ENCODE measurements at places on chromosomes 12 and 14.

- no peak for DNase-seq
Observed at GRCh38 chr12:24127919-24128721, 178.7 kb upstream of the SOX5 start.

- no peak for DNase-seq
Observed at GRCh38 chr14:95496690-95497259, 19.7 kb downstream of the SYNE3 start.

DNA sequence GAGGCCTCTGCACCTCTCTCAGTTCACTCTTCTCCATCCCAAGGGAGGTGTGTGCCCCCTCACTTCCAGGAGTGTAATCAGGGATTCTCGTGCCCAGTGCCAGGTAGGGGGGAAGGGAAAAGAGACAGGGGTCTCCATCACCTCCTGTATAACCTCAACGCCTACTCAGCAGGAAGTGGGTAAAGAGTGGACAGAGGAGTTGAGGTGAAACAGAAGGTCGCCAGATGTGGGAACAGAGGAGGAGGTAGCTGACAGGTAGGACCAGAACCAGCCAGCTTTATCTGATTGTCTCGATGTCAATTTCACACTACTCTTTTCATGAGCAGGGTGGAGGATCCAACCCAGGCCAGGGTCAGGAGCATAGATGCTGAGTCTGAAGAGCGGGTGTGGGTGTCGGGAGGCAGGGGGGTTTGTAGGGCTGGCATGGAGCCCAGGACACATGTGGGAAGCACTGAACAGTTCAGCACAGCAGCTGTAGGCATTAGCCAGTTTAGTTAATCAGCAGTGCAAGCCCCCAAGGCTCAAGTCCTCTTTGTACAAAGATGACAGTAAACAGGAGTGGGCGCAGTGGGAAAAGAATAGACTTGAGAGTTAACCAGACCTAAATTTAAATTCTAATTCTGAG lies 213.5 kb downstream of the PELI2 start:
- no peak for DNase-seq

DNA sequence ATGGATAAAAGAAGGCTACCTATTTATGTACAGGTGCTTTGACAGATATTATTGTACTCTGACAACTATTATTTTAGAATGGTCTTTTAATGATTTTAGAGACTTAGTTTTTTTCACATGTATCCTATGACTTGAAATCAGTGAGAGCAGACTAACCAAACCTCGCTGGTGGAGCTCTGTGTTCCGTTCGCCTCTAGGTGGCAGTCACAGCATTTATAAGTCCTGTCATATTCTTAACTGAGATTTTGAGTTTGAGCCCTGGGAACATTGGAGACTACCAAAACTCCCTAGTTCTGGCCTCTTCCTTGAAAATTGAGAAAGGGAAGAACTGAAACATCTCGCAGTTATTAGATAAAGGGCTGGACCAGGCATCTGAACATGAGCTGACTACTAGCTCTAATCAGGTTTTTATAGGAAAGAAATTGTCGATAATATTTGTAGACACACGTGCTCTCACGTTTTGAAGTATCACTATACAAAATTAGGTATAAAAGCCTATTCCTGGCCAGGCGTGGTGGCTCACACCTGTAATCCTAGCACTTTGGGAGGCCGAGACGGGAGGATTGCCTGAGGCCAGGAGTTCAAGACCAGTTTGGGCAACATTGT lies 48.3 kb downstream of the TTLL5 start:
- peak; percentile 36 for DNase-seq

DNA sequence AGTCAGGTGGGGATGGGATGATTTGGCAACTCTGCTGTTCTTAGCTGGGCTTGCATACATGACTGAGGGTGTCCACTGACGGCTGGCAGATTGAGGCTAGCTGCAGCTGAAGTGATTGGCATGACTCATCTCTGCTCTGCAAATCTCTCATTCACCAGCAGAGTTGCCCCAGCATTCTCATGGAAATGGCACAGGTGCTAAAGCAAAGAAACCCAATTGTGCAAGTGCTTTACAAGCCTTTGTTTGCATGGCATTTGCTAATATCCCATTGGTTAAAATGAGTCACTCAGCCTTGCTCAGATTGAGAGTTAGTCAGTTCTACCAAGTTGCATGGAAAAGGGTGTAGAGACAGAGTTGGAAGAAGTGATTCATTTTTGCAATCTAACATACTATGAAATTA lies 389.7 kb upstream of the FAR2 start:
- no peak for DNase-seq

DNA sequence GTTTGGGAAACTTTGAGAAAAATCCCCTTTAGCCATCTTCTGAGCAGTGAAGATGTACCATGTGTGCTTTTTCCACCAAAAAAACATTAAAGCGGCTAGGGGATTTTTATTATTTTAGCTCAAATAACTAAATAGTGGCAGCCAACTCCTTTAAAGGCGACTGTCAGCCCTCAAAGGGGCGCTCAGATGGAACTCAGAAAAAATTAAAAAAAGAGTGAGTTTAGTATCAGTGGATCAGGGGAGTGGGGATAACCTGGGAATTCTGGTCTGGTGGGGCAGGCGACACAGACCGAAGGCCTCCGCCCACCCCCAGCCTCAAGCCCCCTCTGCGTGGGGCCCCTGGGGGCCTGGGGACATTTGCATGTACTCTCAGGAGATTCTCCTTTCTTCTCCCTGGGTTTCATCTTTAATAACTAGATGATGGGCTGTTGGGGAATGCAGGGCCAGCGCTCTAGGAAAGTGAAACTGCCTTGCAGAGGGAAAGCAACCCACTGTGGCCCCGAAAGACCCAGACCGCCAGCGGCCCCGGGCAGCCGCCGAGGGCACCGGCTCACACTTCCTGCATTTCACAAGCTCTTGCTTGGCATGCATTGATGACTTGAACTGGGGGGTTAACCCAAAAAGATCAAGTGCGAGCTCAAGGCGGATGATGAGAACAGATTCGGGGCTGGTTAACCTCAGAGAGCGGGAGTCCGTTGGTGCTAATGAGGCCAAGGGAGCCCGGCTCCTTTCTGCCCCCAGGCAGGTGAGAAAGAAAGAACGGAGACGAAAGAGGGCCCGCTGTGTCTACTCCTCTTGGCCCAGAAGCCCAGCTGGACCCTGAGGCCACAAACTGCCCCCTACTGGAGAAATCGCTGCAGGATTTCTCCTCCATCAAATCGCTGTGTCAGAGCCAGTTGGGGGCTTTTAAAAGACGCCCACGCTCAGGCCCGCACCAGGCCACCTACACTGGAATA lies 7.3 kb upstream of the BATF start:
- DNase-seq = no peak

GRCh38 chr12:674272-674781 lies 11.1 kb upstream of the NINJ2 start:
- DNase-seq = peak; percentile 76

DNA sequence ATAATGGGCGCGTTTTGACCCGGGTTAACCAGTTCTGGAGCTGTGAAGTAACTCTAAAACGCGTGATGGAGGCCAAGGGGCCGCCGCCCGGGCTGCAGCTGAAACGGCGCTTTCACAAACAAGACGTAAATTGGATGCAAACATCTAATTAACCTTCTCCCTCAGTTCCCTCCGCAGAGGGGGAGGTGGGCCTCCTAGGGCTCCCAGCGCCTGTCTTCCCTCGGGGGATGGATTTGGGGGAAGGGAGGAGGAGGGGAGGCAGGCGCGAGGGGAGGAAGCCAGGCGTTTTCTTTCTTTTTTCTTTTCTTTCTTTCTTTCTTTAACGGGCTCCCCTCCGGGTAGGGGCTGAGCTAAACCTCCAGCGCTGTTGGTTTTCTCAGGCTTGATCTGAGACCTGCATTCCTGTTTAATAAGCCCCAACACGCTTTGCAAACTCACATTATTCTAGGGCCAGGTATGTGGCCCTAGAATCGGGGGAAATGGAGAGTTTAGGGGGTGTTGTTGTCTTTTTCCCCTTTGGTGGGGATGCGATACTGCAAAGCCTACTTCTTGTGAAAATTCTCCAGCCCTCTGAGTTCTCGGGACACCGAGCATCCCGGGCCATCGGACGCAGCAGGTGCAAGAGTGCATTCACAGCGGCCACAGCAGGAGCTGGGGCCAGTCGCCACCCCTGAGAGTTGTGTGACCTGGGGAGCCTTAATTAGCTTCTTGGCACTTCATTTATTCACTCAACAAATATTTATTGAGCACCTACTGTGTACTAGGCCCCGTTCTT lies 43.6 kb upstream of the LHX5 start:
- no peak for DNase-seq

GRCh38 chr12:33044447-33044846 lies 147.9 kb upstream of the PKP2 start:
- no peak for DNase-seq

DNA sequence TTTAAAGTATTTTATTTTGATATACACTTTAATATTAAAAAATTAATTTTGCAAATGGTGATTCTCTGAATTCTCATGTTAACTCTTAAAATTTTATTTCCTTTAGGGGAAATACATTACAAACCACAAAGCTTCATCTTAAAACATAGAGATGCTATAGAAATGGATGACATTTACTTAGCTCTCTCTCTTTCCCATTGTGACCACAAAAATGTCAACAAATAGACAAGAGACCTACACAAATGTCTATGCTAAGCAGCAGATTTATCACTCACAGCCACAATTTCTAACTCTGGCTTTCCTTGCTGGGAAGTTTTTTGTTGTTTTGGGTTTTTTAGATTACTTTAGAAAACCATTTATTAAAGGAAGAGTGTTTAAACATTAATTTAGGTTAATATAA lies 19.9 kb upstream of the PHC1 start:
- DNase-seq = no peak

GRCh38 chr12:70049596-70050360 lies 193.5 kb upstream of the CNOT2 start:
- peak; percentile 3 for DNase-seq

DNA sequence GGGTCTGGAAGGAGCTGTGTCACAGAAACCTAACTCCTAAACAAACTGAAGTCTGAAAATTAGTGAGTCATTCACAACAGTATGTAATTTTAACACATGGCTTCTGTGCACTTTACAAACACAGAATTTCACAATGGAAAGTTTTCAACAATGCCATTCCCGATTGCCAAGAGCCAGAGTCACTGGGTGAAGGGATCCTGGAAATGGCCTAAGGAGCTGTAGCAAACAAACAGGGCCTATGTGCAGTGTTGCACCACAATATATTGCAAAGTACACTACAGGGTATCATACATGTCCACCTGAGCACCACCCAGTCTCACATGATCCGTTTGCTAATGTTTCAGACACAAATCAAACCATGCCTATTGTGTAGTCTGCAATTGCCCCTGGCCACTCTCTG lies 184.7 kb upstream of the OTX2 start:
- no peak for DNase-seq

DNA sequence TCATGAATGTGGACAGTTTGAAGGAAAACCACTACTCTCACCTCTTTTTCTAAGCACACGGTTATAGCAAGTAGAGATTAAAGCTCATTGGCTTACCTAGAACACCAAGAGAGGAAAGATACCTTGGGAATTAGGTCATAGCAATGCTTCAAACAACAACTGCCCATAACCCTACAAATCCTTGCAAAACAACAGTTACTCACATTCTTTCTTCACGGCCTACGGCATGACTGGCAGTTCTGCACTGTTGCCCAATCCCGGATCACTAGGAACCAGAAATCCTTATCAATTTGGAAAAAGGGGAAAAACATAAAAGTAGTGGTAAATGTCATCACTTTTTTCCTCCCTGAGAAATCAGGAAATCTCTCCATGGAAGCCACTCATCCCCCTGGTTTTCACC lies 9.6 kb upstream of the ISM2 start:
- no peak for DNase-seq

GRCh38 chr14:91554535-91555332 lies 44.6 kb upstream of the PPP4R3A start:
- no peak for DNase-seq

DNA sequence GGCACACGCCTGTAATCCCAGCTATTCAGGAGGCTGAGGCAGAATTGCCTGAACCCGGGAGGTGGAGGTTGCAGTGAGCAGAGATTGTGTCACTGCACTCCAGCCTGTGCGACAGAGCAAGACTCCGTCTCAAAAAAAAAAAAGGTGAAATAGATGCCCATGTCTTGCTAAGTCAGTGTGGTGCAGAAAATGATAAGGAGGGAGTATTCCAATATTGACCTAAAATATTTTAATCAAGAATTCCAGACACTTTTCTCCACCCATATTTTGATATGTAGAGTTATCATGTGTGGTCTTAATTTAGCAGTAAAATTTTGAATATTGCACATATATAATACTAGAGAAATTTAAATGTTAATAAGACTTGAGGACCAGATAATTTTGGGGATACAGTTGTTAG lies 57.7 kb downstream of the WNK1 start:
- DNase-seq = no peak

DNA sequence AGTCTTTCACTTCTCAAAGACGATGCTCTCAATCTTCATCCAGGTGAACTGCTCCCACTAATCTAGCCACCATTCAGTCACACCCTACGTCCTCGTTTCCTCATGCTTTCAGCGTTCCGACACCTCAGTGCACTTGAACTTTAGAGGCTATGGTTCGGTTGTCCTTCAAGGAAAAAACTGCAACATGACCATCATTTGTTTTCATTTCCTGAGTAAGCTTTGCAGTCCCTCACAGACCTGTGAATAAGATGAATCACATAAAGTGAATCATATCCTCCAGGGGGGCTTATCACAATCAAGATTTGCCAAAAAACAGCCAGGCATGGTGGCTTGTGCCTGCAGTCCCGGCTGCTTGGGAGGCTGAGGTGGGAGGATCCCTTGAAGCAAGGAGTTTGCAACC lies 80.2 kb downstream of the TMCC3 start:
- DNase-seq = no peak

DNA sequence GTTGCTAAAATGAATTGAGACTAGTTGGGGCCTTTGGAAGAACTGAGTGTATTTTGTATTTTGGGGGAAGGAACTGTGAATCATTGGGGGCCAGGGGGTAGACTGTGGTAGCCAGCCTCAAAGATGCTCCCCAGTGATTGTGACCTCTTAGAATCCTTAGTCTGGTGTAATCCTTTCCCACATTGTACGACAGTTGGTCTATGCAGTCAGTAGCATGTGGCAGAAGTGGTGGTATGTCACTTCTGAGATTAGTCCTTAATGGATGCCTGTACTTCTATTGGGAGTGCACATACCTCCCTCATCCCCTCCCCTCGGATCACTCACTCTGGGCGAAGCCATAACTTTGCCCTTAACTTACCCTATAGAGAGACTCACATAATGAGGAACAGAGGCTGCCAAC lies 48.0 kb downstream of the USP15 start:
- DNase-seq = no peak

- DNase-seq = no peak
Observed at GRCh38 chr12:108625228-108625627, 8.5 kb downstream of the SELPLG start.

DNA sequence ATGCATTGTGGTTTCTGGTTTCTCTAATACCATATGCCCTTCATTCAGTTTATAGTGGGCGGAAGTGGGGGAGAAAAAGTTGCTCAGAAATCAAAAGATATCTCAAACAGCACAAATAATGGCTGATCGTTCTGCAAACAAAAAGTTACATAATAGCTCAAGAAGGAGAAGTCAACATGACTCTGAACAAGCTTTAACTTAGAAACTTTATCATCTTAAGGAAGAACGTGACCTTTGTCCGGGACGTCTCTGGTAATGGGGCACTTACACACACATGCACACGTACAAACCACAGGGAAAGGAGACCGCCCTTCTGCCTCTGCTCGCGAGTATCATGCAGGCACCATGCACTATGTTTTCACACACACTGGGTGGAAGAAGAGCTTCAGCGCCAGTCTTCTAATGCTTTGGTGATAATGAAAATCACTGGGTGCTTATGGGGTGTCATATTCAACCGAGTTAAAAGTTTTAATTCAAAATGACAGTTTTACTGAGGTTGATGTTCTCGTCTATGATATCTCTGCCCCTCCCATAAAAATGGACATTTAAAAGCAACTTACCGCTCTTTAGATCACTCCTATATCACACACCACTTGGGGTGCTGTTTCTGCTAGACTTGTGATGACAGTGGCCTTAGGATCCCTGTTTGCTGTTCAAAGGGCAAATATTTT lies 4.7 kb downstream of the FOS start:
- DNase-seq = no peak
